ENCODE measurements at places on chromosomes 6 and 20.

DNA sequence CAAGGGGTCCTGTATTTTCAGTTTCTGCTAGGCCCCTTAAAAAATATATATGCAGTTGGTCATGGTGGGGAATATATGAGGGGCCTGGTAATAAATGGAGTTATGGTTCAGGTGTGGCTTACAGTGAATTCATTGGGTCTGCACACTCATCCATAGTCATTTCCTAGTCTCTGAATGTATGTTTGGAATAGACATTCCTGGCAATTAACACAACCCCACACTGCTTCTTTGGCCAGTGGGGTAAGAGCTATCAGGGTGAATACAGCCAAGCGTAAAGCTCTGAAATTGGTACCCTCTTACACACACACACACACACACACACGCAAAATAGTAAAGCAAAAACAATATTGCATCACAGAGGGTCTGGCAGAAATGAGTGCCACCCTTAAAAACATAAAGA lies 56.5 kb downstream of the QRSL1 start:
- DNase-seq, result no peak

- DNase-seq, result no peak
Observed at GRCh38 chr20:40930561-40930960, 98.1 kb upstream of the TOP1 start.

GRCh38 chr6:116456927-116457326 lies 4.2 kb upstream of the CALHM6 start:
- no peak for DNase-seq

- DNase-seq, result no peak
Observed at GRCh38 chr20:31664696-31665354, 27.1 kb downstream of the COX4I2 start.

GRCh38 chr6:33678932-33679490 lies 32.5 kb downstream of the UQCC2 start:
- DNase-seq, result no peak

- no peak for DNase-seq
Observed at GRCh38 chr6:105713474-105714118, 310.7 kb upstream of the PREP start.

DNA sequence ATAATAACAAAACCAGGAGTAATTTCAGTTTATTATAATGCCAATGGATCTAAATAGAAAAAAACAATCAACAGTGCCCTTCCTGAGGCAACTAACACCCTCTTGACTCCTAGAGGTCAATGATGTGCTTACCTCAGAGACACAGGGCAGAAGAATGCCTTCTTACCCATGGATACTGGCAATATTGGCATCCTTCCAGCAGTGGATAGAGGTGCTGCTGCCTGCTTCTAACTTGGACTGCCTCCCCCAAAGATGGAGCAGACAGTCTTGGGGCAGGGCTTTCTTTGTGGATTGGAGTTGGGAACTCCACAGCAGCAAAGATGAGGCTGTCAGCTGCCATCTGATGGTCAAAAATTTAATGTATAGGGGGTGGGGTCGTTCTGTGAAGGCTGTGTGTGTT lies 78.7 kb downstream of the AK9 start:
- no peak for DNase-seq

DNA sequence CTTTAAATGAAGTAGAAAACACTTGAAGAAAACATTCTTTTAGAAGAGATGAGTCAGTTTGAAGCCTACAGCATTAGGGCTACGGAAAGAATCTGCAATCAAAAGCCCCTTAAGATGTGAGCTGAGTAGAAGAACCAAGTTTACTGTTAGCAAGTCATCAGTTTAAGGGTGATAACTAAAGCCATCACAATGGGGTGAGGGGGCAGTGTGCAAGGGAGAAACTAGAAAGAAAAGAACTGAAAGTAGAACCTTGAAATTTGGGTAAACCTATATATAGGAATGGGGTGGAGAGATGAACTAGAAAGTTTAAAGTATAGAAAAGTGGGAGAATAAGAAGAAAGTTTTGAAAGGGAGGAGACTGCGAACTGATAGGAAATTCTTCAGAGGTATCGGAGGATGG lies 212.9 kb downstream of the COL19A1 start:
- DNase-seq, result no peak

DNA sequence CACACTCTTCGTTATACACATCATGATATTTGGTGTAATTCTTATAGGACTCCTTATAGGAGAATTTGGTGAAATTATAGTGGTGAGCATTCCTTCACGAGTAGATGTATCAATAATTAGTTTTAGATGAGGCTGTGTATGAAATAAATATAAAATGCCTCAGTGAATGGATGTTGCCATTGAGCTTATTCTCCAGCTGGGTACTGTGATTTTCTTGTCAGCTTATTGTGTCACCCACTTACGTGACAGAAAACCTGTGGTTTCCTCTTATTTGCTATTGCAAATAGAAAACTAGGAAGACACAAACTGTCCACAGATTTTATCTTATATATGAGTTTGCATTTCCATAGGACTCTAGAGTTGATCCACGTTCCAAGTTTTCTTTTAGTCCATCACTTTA lies 439.9 kb upstream of the RNF217 start:
- no peak for DNase-seq

GRCh38 chr20:41476013-41476441 lies 109.4 kb upstream of the EMILIN3 start:
- no peak for DNase-seq

DNA sequence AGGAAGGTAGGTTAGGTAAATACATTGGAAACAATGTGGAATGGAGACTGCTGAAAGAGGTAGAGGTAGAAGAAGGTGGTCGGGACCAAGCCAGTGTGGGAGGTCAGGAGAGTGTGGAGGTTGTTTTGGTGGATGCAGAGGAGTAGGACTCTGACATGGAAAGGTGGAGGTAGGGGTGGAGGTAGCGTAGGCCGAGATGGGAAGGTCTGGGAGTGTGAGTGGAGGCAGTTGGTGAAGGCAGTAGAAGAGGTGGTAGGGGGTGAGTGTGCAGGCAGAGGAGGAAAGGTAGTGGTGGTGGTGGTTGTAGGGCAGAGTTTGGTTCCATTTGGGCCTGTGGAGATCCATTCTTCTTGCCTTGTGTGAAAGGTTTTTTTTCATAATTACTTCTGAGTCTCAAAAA lies 599.6 kb upstream of the FLRT3 start:
- no peak for DNase-seq

GRCh38 chr6:151733680-151734320 lies 73.7 kb upstream of the ESR1 start:
- no peak for DNase-seq
